Stimulated activated CD8-positive, alpha-beta memory T cell treated with anti-CD3 and anti-CD28 coated beads, Interleukin-4, amount 100 ng/mL, for 24 hours (primary cell): ENCODE measurements at places on chromosomes 1 and 21.

DNA sequence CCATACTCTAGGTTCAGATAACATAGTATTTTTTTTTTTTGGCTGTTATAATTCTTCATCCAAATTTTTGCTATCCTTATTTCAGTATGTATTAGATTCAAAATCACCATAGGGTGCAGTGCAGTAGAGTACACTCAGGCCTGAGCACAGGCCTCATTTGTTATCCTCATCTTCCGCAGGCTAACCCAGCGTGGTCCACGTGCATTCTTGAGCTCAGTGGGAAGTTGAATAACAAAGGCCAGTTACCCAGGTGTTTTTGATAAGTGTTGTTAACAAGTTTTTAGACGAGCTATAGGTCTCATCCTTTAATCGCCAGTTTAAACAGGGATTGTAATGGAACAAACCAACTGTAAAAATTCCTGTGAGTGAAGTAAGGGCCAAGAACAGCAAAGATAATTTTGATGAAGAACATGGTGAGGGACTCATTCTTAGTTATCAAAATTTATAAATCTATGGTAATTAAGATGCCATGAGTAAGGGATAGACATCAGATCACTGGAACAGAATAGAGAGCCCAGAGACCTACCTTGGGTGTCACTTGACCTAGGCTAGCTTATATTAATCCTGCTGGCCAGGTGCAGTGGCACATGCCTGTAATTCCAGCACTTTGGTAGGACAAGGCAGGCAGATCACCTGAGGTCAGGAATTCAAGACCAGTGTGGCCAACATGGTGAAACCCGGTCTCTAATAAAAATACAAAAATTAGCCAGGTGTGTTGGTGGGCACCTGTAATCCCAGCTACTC, 22.0 kb downstream of the FLVCR1 start:
- no peak for DNase-seq

GRCh38 chr1:12460911-12461621, 156.9 kb downstream of the DHRS3 start:
- DNase-seq, result no peak

GRCh38 chr21:28805885-28806284, 186.8 kb downstream of the LTN1 start:
- no peak for DNase-seq

DNA sequence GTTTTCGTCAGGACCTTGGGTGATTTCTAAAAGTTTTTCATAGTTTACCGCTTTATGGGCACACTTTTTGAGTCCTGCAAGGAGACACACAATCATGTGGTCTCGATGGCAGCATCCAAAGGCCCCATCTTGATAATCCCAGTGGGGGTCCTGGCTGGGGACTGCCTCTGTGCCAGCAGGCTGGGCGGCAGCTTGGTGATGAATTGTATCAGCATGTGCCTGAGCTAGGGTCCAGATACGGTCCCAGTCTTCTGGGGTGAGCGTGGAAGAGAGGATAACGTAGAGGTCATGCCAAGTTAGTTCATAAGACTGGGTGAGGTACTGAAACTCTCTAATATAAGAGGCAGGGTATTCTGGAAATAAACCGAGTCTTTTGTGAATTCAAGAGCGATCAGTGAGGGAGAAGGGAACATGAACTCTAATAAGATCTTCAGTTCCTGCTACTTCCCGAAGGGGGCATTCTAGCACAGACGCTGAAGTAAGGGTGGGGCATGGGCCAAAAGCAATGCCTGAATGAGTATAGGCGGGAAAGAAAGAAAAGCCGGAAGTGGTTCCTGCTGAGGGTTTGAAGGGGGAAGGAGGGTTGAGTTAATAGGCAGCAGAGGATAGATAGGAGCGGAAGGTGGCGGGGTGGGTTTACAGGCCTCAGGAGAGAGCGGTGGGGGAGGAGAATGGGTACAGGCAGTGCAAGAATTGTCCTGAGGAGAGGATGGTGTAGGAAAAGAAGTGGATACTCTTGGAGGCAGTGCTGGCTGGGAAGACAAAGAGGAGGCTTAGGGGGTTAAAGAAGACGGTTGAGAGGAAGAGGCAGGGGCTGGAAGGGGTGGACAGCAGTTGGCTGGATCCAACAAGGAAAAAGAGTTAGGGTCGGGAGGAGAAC, 1.6 kb downstream of the ERVH48-1 start:
- DNase-seq, result peak; percentile 44

DNA sequence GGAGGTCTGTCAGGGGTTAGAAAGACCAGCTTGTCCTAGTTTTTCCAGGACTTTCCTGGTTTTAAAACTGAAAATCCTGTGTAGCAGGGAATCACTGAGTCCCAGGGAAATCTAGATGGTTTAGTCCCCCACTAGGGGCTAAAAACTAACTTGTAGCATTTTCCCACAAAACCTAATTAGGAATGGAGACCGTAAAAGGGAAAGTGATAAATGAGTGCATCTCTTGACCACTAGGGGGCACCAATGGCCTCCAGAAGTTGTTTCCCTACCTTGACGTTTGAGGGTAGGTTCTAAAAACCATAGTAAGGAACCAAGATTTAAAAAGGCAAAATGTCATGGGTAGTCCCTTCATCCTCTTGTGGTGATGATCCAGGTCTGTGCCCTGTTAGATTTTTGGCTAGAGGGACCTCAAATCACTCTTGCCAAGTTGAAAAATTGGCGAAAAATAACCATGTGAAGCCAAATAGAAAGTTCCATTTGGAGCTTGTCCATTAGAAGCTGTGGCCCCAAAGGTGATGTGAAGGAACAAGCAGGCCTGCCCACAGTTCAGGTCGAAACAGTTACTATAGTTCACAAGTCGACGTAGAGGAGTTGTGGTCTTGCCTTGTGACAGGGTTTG, 24.5 kb downstream of the CLIC6 start:
- no peak for DNase-seq

GRCh38 chr1:39608921-39609320, 30.5 kb downstream of the HEYL start:
- DNase-seq, result no peak

DNA sequence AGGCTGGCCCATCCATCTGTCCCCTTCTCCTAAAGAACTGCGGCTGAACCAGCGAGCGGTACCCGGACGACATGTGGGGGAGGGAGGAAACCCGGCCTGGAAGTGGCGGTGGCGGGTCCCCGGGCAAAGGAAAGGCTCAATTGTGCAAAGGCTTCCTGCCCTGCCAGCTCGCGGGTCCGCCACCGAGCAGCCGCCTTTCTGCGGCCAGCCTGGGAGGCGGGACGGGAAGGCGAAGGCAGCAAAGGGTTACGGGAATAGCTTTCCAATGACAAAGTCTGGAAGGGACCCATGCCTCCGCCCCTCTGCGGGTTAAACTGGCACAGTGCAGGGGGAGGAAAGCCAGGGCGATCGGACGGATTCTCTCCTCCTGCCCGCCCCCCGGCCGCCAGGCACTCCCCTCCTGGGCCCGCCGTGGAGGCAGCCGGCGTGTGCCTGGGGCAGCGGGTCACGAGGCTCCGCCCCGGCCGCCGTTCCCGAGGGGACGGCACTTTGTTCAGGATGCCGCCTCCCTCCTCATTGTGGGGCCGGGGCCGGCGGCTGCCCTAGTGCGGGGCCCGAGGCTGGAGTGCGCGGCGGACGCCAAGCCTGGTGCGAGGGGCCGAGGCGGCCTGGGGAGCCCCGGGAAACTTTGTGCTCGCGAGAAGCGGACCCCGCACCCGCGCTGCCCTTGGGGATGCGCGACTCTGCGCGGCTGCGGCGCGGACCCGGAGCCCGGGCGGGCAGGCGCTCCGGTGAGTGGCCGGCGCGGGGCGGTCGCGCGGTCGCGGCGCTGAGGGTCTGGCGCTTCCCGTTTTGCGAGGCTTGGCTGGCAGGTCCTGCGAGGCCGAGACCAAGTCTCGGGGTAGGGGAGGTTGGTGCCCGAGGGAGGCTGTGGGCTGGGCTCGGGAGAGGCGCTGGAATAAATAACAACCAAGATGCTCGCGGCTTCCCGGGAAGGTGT, at the start of gene NAV1:
Gene NAV1, plus strand, starts transcription at position 516 of the 940 bp plus-strand sequence. CDS start 83,758 bp downstream, outside the sequence.
- no peak for DNase-seq

- DNase-seq, result no peak
These were observed 689.2 kb downstream of the MATN1 start for GRCh38 chr1:30034105-30034626.

DNA sequence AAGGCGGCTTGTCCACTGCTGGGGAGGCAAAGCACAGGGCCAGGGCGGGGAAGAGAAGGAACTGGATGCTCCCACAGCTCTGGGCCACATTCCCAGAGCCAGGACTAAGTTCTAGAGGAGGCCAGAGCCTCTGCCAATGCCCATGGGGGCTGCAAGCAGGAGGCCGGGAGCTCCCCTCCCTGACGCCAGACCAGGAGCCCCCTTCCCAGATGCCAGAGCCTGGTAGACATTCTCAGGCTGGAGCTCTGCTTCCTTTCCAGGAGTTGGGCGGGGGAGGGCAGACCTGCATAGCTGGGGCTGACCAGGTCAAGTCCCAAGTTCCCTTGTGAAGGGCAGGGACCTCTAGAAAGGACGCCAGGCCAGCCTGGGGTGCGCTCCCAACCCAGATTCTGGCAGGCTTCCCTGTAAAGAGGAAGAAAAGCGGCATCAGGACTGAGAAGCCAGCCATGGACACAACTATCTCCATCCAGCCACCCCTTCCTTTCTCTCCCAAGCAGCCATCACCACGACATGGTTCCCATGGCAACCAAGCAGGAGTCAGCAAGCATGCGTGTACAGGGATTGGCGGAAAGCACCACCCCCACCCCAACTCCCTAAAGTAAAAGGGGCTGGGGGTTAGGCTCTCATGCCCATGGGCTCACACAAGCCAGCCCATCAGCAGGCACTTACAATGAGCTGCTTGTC, 13.4 kb downstream of the KIF21B start:
- no peak for DNase-seq

GRCh38 chr1:65103807-65104206, 44.2 kb upstream of the AK4 start:
- no peak for DNase-seq

DNA sequence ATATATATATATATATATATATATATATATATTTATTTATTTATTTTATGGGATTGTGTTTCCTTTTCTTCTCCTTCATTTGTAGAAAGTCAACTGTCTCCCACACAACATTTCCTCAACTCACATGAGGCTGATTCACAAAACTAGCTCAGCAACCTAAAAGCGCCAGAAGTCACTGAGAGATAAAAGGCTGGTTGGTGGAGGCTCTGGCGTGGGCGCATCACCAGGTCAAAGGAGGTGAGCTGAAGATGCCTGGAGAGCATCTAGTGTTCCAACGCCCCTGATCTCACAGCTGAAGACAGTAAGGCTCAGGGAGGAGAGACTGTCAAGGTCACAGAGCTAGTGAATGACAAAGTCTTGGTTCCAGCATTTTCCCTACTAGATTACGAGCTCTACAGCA, 78.0 kb downstream of the HLCS start:
- no peak for DNase-seq

GRCh38 chr21:28337315-28337714, 655.4 kb downstream of the LTN1 start:
- DNase-seq, result no peak

DNA sequence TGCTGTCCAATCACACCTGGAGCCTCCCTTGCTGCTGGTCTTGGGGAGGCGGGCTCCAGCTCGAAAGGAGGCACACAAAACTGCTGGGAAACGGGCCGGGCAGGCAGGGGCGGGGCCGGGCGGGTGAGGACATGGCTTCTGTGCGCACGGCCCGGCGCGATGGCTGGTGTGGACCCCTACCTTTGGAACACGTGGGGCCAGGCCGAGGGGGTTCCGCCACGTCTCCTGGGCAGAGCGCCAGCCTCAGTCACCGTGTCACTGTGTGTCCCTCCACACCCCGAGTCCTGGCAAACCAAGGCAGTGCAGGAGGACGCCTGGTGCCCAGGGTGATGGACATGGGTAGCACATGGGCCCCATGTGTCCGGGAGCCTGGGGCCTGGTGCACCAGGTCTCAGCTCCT, 42.0 kb upstream of the ADARB1 start:
- no peak for DNase-seq

DNA sequence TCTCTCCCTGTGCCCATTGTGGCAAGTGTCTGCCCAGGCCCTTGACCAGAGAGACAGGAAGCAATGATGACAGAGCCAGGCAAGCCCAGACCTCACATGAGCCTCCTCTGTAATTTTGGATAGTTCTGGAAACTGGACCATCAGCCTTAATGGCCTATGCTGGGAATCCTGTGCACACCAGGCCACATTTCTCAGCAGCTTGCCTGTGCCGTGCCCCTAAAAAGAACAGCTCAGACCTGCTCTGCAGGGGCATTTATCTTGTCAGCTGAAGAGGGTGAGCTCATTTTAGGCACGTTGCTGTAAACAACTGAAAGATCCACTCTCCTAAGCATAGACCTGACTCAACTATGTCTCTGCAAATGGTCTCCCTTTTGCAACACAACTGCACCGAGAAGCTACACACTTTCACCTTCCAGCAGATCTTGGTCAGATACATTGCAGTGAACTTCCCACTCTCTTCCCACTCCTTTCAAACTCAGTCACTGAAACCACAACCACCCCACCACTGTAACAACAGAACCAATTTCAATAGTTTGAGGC, 53.5 kb upstream of the BACH1 start:
- DNase-seq, result peak; percentile 3

GRCh38 chr1:25933479-25934365, 27.5 kb upstream of the STMN1 start:
- DNase-seq, result no peak

DNA sequence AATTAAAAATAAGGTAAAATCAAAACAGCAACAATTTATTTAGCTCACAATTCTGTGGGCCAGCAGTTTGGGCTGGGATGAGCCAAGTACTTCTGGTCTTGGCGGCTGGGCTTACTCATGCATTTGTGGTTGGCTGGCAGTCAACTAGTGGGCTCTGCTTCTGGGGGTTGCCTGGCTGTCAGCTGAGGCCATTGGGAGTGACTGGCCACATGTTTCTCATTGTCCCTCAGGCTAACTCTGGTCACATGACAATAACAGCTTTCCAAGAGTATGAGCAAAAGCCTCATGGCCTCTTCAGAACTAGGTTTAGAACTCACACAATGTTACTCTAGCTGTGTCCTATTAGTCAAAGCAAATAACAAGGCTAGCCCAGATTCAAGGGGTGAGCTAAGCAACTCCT, 15.6 kb upstream of the CHIA start:
- DNase-seq, result no peak
